ENCODE measurements at places on chromosomes 13 and 19.

GRCh38 chr13:40311356-40312101 is 354.9 kb downstream of the FOXO1 start:
- DNase-seq: no peak

GRCh38 chr13:21478881-21479808 is 20.0 kb upstream of the ZDHHC20 start:
- DNase-seq: no peak

DNA sequence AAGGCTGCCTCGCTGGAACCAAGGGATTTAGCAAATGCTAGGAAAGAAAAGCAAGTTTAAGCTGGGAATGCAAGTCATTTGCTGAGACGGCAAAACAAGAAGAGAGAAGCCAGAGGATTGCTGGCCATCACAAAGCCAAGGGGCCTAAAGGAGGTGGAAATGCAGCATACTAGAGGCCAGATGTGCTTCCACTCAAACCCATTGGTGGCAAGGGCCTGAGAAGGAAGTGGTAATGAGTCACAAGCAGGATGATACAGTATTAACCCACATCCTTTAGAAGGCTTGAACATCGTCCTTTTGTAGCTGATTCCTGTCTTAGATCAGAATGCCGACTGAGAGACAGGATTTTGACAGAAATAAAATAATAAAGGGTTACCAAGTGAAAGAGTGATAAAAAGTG is 68.2 kb downstream of the ITGBL1 start:
- no peak for DNase-seq

GRCh38 chr19:17797424-17798201 is 2.7 kb downstream of the B3GNT3 start:
- peak; percentile 29 for DNase-seq

- no peak for DNase-seq
Measured at GRCh38 chr19:29554149-29554548, 28.4 kb downstream of the VSTM2B start.

- DNase-seq: no peak
Measured at GRCh38 chr19:45496349-45496953, 396 bp downstream of the RTN2 start.

- no peak for DNase-seq
Measured at GRCh38 chr19:29777781-29778309, 33.9 kb upstream of the CCNE1 start.

GRCh38 chr13:85314686-85315085 is 484.5 kb downstream of the SLITRK6 start:
- no peak for DNase-seq

GRCh38 chr19:10418235-10418484 is 2.2 kb upstream of the PDE4A start:
- DNase-seq: no peak

All from stimulated activated CD4-positive, alpha-beta T cell treated with anti-CD3 and anti-CD28 coated beads, TNF-alpha, amount 100 ng/mL, for 24 hours (primary cell).